NCI-H69 (cell line): ENCODE measurements at places on chromosomes 5 and 9.
A peak's percentile ranks its signal among the peaks of the same experiment; 100 is the strongest.

DNA sequence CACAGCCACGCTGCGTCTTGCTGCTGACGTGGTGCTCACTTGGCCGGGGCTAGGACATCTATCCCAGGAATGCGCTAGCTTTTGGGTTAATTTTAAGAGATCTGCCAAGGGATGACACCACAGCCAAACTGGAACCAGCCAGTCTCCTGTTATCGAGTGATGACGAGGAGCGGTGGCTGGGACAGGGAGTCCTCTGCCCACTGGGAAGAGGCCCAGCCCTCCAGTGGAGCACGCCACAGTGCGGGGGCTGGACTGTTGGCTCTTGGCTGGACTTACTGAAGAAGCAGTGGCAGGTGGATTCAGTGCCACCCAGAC, 55.1 kb upstream of the PHYKPL start:
- DNase-seq, result no peak

- peak; percentile 34 for DNase-seq
Measured at GRCh38 chr5:154779105-154779504, 23.9 kb downstream of the LARP1 start.

- no peak for DNase-seq
Measured at GRCh38 chr9:125995706-125996105, 248.5 kb downstream of the PBX3 start.

- DNase-seq, result peak; percentile 17
Measured at GRCh38 chr5:132378580-132378979, 9.1 kb downstream of the SLC22A5 start.

DNA sequence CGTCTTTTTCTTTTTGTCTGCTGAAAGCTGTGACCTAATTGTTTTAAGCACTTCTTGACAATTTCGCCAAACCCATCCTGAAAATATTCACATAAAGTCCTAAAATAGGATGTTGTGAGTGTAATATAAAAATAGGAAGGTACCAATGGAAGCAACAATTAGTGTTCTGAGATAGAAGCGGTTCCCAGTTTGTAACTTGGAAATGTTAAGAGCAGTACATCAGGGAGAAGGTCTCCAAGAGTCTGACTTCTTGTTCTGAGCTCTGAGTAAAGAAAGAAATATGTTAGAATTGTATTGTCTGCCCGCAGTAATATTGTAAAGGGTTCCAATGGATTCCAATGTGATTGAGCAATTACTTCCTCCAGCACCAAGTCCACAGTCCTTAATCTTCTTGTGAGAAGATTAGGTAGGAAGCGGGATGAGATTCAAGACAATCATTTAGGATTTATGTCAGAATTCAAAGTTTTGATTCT, 3.9 kb downstream of the VCAN start:
- no peak for DNase-seq

GRCh38 chr5:110865400-110866094, 126.7 kb downstream of the SLC25A46 start:
- DNase-seq, result peak; percentile 55

DNA sequence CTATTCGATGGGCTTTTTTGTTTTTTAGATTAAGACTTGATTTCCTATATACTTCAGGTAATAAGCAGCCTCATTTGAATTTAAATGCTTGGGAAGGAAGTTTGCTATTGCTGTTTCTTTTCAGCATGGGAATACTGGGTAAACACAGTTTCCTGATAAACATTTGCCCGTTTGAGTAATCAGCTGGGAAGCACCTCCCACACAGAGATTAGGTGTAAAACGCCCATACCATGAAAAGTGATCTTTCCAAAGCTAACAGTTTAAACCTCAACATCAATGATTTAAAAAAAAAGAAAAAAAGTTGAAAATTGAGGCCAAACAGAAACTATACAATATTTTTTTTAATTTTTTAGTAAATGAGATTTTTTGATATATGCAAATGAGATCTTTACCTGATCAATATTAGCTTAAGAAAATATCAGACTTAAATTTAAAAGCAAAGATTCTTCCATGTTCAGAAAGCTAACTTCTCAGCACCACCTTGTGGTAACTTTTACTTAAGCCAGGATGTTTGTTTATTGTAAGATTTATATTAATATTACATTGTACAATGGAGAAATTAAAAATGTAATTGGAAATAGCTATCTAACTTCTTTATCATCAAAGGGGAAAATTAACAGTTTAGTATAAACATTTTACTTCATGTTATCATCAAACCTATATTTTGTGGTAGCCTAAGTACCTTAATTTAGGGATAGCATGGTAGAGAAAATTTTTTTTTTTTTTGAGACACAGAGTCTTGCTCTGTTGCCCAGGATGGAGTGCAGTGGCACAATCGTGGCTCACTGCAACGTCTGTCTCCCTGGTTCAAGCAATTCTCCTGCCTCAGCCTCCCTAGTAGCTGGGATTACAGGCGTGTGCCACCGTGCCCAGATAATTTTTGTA, 39.8 kb downstream of the F2RL2 start:
- no peak for DNase-seq
